Glutamatergic neuron (in vitro differentiated cells): ENCODE measurements at places on chromosomes 3 and 15. TPM values are rescaled to one million over a fixed set of nuclear protein-coding genes. Genes with fewer than 3 reads are reported as not detected.
A peak's percentile ranks its signal among the peaks of the same experiment; 100 is the strongest.

- H3K27ac ChIP-seq = no peak overlapping the region
- DNase-seq = no peak
- H3K4me3 ChIP-seq = peak overlapping the region; percentile 68
- peaks cover 2% of the 10 kb centered on the region for H3K4me1 ChIP-seq
- peaks cover 3% of the 10 kb centered on the region for H3K27me3 ChIP-seq
Observed at GRCh38 chr3:126084768-126085180, 850 bp upstream of the SLC41A3 start.

DNA sequence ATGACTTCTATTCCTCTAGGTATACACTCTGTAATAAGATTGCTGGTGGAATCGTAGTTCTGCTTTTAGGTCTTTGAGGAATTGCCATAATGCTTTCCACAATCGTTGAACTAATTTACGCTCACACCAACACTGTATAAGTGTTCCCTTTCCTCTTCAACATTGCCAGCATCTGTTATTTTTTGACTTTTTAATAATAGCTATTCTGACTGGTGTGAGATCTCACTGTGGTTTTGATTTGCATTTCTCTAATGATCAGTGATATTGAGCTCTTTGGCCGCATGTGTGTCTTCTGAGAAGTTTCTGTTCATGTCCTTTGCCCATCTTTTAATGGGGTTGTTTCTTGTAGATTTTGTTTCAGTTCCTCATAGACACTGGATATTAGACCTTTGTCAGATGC, 12.8 kb downstream of the NXPE3 start:
- H3K27ac ChIP-seq = no peak overlapping the region
- no peaks in the 10 kb centered on the region for H3K27me3 ChIP-seq
- DNase-seq = no peak
- no peaks in the 10 kb centered on the region for H3K4me1 ChIP-seq
- H3K36me3 ChIP-seq = peaks cover 26% of the 10 kb centered on the region

- peaks cover 5% of the 10 kb centered on the region for H3K4me1 ChIP-seq
- peaks cover 1% of the 10 kb centered on the region for H3K27me3 ChIP-seq
- DNase-seq = peak; percentile 72
- H3K27ac ChIP-seq = no peak overlapping the region
- H3K36me3 ChIP-seq = no peaks in the 10 kb centered on the region
Observed at GRCh38 chr15:70362886-70363285, 265.2 kb upstream of the TLE3 start.

DNA sequence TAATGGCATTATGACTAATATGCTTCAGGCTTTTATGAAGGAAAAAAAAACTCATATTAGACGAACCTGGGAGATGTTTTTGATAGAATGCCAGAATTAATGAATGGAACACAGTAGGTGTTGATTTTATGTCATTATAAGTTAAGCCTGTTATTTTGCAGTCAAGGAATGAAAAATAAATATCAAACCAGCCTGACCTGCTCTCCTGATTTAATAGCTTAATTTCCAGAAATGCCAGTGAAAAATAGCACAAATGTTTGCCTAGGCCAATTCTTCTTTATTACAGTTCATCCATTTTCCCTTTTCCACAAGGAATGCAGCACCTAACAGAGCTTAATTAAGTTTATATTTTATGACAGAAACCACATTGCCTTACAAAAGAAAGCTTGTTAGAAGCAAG, 292.0 kb downstream of the TBL1XR1 start:
- H3K4me3 ChIP-seq = no peak overlapping the region
- no peak for DNase-seq
- no peaks in the 10 kb centered on the region for H3K4me1 ChIP-seq
- no peak overlapping the region for H3K27ac ChIP-seq
- no peaks in the 10 kb centered on the region for H3K27me3 ChIP-seq
- H3K36me3 ChIP-seq = peaks cover 4% of the 10 kb centered on the region

- no peak for DNase-seq
- H3K27me3 ChIP-seq = no peaks in the 10 kb centered on the region
- H3K27ac ChIP-seq = no peak overlapping the region
- H3K4me1 ChIP-seq = peaks cover 2% of the 10 kb centered on the region
- no peaks in the 10 kb centered on the region for H3K36me3 ChIP-seq
- H3K4me3 ChIP-seq = no peak overlapping the region
Observed at GRCh38 chr3:178513546-178514380, 22.5 kb upstream of the KCNMB2 start.

- DNase-seq = no peak
- peaks cover 20% of the 10 kb centered on the region for H3K4me1 ChIP-seq
- H3K4me3 ChIP-seq = peak overlapping the region; percentile 91
Observed at GRCh38 chr3:136750897-136751315, 1.3 kb downstream of the STAG1 start.

- H3K27me3 ChIP-seq = no peaks in the 10 kb centered on the region
- no peaks in the 10 kb centered on the region for H3K36me3 ChIP-seq
- DNase-seq = no peak
- no peak overlapping the region for H3K27ac ChIP-seq
Observed at GRCh38 chr3:136068708-136069107, 103.2 kb downstream of the PPP2R3A start.

Gene HTR3E
- not detected for total RNA-seq
